ENCODE measurements at places on chromosomes 7 and 10.

DNA sequence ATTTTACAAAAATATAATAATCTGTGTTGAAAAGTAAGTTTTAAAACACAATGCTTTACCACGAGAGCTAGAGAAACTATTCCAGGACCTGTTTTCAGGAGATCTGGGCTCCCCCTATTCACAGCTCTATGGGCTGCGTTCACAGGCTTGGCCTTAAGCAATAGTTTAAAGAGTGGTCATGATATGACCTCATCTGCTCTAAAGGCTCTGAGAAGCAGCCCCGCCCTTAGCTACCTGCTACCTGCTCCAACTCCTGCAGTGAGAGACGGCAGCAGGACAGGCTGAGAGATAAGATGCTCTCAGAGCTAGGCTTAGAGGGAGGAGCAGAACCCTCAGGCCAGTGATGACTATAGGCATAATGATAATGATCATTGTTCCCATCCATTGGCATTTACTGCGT, 12.6 kb downstream of the ALOX5 start:
- no peak for DNase-seq
- no peak overlapping the region for H3K4me3 ChIP-seq
- no peaks in the 10 kb centered on the region for H3K27me3 ChIP-seq
- H3K4me1 ChIP-seq: no peaks in the 10 kb centered on the region
- no peaks in the 10 kb centered on the region for H3K36me3 ChIP-seq

GRCh38 chr10:2925631-2926030, 141.7 kb upstream of the PFKP start:
- H3K27me3 ChIP-seq: no peaks in the 10 kb centered on the region
- H3K4me1 ChIP-seq: no peaks in the 10 kb centered on the region
- no peak overlapping the region for H3K27ac ChIP-seq
- no peaks in the 10 kb centered on the region for H3K36me3 ChIP-seq
- H3K4me3 ChIP-seq: no peak overlapping the region

DNA sequence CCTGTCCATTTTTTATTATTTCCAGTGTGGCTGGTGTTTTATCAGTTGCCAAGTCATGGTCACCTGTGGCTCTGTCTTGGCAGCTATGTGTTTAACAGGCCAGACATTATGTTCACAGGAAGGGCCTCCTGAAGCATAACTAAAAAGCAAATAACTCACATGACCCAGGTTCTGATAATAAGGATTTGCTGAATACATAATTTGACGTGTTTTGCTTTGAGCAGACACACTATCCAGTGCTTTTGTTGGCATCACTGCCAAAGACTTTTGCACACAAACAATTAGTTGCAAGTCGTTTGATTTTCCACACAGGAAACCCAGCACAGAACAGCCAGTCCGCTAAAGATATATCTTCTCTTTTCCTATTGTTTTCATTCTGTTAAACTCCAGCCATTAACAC, 173.6 kb downstream of the ARL4A start:
- no peaks in the 10 kb centered on the region for H3K4me1 ChIP-seq
- peak; percentile 6 for DNase-seq
- no peak overlapping the region for H3K27ac ChIP-seq

DNA sequence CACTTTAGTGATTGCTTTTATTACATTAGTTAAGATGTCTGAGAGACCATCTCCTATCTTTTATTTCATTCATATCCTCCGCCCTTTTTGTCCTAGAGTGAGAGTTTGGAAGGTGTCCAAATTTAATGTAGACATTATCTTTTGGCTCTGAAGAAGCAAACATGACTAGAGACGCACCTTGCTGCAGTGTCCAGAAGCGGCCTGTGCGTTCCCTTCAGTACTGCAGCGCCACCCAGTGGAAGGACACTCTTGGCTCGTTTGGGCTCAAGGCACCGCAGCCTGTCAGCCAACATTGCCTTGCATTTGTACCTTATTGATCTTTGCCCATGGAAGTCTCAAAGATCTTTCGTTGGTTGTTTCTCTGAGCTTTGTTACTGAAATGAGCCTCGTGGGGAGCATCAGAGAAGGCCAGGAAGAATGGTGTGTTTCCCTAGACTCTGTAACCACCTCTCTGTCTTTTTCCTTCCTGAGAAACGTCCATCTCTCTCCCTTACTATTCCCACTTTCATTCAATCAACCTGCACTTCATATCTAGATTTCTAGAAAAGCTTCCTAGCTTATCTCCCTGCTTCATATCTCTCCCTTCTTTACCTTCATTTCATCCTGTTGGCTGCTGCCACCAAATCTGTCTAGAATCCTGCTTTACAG, 10.4 kb upstream of the CLCN1 start:
- H3K4me3 ChIP-seq: no peak overlapping the region
- H3K27me3 ChIP-seq: no peaks in the 10 kb centered on the region
- no peak overlapping the region for H3K27ac ChIP-seq
- DNase-seq: peak; percentile 81

GRCh38 chr7:124918662-124919061, 11.0 kb downstream of the POT1 start:
- H3K4me1 ChIP-seq: no peaks in the 10 kb centered on the region
- H3K4me3 ChIP-seq: no peak overlapping the region
- no peak for DNase-seq
- H3K27me3 ChIP-seq: no peaks in the 10 kb centered on the region

DNA sequence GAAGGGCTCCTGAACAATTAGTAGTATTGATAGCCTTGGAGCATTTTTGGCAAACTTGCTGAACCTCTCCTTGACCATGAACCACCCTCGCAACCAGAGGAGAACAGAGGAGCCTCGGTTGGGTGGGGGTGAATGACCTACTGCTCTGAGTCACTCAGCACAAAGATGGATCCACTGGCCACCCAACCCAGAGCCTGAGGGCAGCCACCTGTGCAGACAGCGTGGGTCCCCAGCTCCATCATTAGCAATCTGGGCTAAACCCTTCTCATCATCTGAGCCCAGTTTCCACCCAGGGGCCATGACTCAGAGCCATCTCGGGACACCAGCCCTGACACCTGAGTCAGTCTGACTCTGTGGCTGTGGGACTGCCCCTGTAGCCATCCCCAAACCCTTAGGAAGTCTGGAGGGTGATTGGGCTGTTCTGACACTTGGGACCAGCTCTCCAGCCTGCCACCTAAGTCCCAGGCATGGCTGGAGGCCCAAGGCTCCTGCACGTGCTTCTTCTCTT, 171.8 kb upstream of the GPR26 start:
- H3K27me3 ChIP-seq: peaks cover 8% of the 10 kb centered on the region
- H3K36me3 ChIP-seq: no peaks in the 10 kb centered on the region
- DNase-seq: no peak
- no peak overlapping the region for H3K27ac ChIP-seq
- no peak overlapping the region for H3K4me3 ChIP-seq

GRCh38 chr10:122149561-122150505, 121.3 kb upstream of the BTBD16 start:
- H3K4me1 ChIP-seq: peaks cover 17% of the 10 kb centered on the region
- no peak overlapping the region for H3K27ac ChIP-seq
- no peaks in the 10 kb centered on the region for H3K27me3 ChIP-seq

DNA sequence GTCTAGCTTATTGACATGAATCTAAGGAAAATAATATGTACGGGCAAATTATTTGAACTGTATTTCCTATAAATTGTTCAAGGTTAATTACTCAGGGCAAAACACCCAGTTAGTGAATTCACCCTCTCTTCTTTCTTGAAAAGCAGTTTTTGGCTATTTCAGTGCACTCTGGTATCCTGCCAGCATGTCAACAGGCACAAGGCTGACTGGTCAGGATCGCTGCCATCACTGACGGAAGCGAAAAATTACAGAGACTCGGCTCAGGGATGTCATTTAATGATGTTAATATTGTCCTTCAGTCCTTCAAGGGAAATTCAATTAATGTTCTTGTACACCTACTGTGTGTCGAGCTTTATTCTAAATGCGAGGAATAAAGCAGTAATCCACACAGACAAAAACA, 28.3 kb upstream of the OLAH start:
- H3K4me1 ChIP-seq: no peaks in the 10 kb centered on the region
- no peak overlapping the region for H3K4me3 ChIP-seq

- no peaks in the 10 kb centered on the region for H3K27me3 ChIP-seq
- no peak overlapping the region for H3K4me3 ChIP-seq
- DNase-seq: no peak
- H3K27ac ChIP-seq: no peak overlapping the region
- H3K4me1 ChIP-seq: no peaks in the 10 kb centered on the region
Observed at GRCh38 chr7:97116308-97116707, 1.2 kb upstream of the SDHAF3 start.

DNA sequence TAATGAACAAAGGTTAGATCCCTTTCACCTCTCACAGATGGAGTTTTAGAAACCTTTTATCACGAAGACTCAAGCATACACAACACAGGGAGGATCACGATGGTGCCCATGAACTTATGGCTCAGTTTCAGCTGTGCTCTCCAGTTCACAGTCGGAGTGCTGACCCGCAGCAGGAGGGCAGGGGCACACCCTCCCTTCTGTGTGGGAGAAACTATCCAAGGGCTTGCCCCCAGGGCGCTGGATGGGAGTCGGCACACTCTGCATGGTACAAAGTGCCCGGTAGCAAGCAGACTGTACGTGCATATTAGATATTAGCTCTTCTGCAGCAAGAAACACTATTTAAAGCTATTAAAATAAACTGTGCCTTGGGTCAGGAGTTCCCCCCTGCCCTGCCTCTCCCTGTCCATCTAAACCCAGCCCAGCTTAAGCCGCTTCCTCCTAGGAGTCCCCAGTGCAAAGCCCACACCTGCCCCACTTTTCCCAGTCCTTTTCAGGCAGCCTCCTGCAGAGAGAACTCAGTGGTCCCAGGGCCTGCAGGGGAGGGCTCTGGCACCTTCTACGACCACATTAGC, 76.5 kb downstream of the CHST15 start:
- H3K36me3 ChIP-seq: no peaks in the 10 kb centered on the region
- no peaks in the 10 kb centered on the region for H3K27me3 ChIP-seq
- no peak overlapping the region for H3K27ac ChIP-seq
- H3K4me1 ChIP-seq: no peaks in the 10 kb centered on the region

DNA sequence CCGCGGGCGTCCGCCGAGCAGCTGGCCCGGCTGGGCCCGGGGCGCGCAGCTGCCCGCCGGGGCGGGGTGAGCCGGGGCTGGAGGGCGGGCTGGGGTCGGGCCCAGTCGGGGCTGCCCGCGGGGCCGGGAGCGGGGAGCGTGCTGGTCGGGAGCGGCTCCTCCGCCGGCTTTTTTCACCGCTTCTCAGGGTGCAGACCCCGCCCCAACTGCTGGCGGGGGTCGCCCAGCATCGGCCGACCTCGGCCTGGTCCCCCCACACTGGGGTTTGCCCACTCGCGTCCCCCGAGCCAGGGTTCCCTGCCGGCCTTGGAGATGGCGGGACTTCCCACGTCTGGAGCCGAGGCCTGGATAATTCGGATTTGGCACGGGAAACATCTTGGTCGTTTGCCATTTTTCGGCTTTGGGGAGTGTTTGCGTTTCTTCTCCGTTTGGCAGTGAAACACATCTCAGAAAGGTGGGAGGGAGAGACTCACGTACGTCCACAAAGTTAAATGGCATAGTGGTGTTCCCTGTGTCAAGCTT, 432 bp downstream of the TMEM248 start:
- peaks cover 9% of the 10 kb centered on the region for H3K4me1 ChIP-seq
- H3K27me3 ChIP-seq: no peaks in the 10 kb centered on the region

DNA sequence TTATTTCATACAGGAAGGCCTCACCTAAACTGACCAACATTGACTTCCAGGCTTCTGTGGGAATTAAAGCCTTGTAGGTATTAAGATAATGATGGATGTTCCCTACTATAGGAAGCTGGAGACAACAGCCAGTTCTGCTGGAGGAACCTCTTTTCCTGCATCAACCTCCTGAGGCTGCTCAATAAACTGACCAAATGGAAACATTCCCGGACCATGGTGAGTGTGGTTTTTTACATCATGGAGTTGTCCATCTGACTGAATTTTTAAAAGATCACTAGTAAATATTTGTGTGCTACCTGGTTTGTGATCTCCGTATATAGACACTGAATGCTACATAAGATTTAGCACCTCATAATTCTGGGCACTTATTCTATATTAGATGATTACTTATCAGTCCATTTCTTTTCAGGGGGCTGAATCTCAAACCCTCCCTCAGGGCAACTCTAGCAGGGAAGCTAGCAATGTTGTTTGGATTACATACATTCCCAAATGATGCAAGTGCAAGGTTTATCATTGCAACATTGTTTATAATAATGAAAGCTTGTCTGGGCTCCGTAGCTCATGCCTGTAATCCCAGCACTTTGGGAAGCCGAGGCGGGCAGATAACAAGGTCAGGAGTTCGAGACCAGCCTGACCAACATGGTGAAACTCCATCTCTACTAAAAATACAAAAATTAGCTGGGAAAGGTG, 21.5 kb upstream of the SMKR1 start:
- H3K4me3 ChIP-seq: no peak overlapping the region
- no peaks in the 10 kb centered on the region for H3K4me1 ChIP-seq
- H3K27me3 ChIP-seq: no peaks in the 10 kb centered on the region
- no peaks in the 10 kb centered on the region for H3K36me3 ChIP-seq
- no peak for DNase-seq
- H3K27ac ChIP-seq: no peak overlapping the region

GRCh38 chr10:125274961-125275360, 114.6 kb upstream of the CTBP2 start:
- H3K27me3 ChIP-seq: no peaks in the 10 kb centered on the region
- DNase-seq: no peak
- H3K36me3 ChIP-seq: no peaks in the 10 kb centered on the region
- no peak overlapping the region for H3K4me3 ChIP-seq

GRCh38 chr10:101972761-101973160, 83.2 kb downstream of the ARMH3 start:
- peaks cover 3% of the 10 kb centered on the region for H3K36me3 ChIP-seq
- no peak for DNase-seq
- H3K27me3 ChIP-seq: no peaks in the 10 kb centered on the region
- H3K27ac ChIP-seq: no peak overlapping the region

GRCh38 chr7:98511175-98511574, 105.9 kb upstream of the NPTX2 start:
- H3K27ac ChIP-seq: no peak overlapping the region
- no peak for DNase-seq
- H3K27me3 ChIP-seq: no peaks in the 10 kb centered on the region
- H3K4me1 ChIP-seq: no peaks in the 10 kb centered on the region

DNA sequence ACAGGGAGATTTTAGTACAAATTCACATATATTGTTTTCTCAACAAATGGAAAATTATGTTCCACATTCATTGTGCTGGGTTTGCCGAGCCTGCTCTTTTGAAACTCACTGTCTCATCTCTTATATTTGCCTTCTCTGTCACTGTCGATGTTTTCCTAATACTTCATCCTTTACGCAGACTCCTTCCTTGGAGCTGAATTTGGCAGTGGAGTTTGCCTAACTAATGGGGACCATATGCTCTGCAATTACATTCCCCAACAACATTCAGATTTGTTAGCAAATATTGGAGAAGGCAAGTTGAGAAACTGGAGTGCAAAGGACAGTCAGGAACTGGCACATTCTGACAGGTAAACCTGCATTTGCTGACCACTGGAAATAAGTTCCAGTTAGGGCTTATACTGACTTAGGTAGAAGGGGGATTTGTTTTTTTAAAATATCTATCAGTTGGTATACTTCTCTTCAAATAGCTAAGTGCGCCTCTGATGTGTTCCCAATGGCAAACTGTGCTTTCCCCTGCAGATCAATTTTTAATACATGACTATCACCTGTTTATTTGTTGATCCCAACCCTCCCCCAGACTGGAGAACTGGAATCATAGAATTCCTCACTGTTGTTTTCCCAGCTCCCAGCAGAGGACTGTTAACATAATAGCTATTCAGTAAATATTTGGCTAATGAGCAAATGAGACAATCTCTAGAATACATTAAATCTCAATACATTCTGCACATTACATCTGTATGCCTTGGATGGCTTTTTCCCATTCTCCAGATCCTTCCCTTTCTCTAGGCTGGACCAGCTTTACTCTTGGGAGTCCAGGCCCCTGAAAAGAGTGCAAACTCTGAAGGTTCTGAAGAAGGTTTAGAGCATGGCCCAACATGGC, 769.3 kb downstream of the KCNMA1 start:
- no peaks in the 10 kb centered on the region for H3K27me3 ChIP-seq
- no peak overlapping the region for H3K4me3 ChIP-seq
- no peak overlapping the region for H3K27ac ChIP-seq
- DNase-seq: no peak
- no peaks in the 10 kb centered on the region for H3K4me1 ChIP-seq
- no peaks in the 10 kb centered on the region for H3K36me3 ChIP-seq
